ENCODE measurements at places on chromosomes 2 and 18.

GRCh38 chr2:238900511-238900910 is 52.6 kb downstream of the TWIST2 start:
- H3K27me3 ChIP-seq = no peaks in the 10 kb centered on the region
- no peak overlapping the region for H3K4me3 ChIP-seq
- no peaks in the 10 kb centered on the region for H3K4me1 ChIP-seq
- no peaks in the 10 kb centered on the region for H3K36me3 ChIP-seq
- H3K27ac ChIP-seq = no peak overlapping the region
- no peak for DNase-seq

GRCh38 chr2:167607731-167608130 is 639.7 kb downstream of the STK39 start:
- no peaks in the 10 kb centered on the region for H3K27me3 ChIP-seq
- H3K27ac ChIP-seq = no peak overlapping the region
- H3K36me3 ChIP-seq = no peaks in the 10 kb centered on the region
- H3K4me3 ChIP-seq = no peak overlapping the region
- DNase-seq = no peak

DNA sequence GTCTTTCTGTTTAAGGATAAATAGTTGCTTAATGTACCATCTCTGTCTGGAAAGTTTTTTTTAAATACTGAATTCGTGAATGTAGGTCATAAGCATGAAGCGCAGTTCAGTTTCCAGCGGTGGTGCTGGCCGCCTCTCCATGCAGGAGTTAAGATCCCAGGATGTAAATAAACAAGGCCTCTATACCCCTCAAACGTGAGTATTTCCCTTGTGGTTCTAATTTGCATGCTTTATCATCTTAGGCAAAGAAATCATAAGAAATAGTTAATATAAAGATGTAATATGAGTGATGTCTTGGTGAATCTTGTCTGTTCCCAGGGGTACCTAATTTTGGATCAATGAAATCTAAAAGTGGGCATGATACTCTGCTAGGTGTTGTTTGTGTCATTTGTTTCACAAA is 1.5 kb downstream of the NDC80 start:
- H3K4me3 ChIP-seq = peak overlapping the region; percentile 96
- no peaks in the 10 kb centered on the region for H3K27me3 ChIP-seq
- peaks cover 58% of the 10 kb centered on the region for H3K36me3 ChIP-seq
- no peak for DNase-seq
- H3K27ac ChIP-seq = peak overlapping the region; percentile 99

DNA sequence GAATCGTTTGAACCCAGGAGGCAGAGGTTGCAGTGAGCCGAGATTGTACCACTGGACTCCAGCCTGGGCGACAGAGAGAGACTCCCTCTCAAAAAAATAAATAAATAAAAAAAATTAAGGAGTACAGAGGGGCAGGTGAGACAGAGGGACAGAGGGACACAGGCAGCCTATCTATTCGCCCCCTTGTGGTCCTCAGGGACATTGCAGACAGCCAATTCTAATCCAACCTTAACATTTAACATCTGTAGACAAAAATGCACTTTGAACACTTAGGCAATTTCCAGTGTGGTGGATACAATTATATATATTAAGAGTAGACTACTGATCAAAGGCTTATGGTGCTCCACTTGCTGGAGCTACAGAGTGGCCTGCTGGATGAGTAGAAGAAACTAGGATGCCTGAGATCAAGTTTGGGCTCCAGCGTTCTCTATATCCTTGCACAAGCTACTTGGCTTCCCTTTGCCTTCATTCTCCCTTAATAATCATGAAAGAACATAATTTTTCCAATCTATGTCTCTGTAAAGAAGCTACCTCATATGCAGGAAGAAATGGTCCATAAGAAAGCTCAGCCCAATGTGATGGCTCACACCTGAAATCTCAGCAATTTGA is 8.2 kb upstream of the SMARCAL1 start:
- no peaks in the 10 kb centered on the region for H3K4me1 ChIP-seq
- no peak overlapping the region for H3K4me3 ChIP-seq
- no peaks in the 10 kb centered on the region for H3K36me3 ChIP-seq
- H3K27me3 ChIP-seq = peaks cover 15% of the 10 kb centered on the region
- no peak overlapping the region for H3K27ac ChIP-seq

DNA sequence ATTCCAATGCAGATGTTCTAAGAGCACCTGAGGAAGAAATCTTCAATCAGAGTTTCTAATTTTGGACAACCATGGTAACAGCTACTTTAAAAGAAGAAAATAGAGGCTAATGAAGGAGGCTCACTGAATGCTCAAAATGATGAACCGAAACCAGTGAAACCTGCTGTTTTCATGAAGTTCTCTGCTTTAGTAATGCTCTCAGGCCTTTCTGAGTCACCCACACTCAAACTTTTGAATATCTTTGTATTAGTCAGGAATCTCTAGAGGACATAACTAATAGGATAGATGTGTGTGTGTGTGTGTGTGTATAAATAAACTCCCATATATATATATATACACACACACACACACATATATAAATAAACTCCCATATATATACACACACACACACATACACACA is 76.9 kb upstream of the RIT2 start:
- H3K4me3 ChIP-seq = no peak overlapping the region
- no peaks in the 10 kb centered on the region for H3K4me1 ChIP-seq
- DNase-seq = no peak
- H3K36me3 ChIP-seq = no peaks in the 10 kb centered on the region
- H3K27me3 ChIP-seq = no peaks in the 10 kb centered on the region

GRCh38 chr18:40415176-40415791 is 1539.8 kb upstream of the PIK3C3 start:
- no peaks in the 10 kb centered on the region for H3K27me3 ChIP-seq
- no peak overlapping the region for H3K4me3 ChIP-seq

Measured in activated CD4-positive, alpha-beta T cell treated with anti-CD3 and anti-CD28 coated beads, Interleukin-2, amount 10 ng/mL, durations not matched to agents 7 days and 5 days (primary cell).